ENCODE measurements at places on chromosomes 1 and 21.

DNA sequence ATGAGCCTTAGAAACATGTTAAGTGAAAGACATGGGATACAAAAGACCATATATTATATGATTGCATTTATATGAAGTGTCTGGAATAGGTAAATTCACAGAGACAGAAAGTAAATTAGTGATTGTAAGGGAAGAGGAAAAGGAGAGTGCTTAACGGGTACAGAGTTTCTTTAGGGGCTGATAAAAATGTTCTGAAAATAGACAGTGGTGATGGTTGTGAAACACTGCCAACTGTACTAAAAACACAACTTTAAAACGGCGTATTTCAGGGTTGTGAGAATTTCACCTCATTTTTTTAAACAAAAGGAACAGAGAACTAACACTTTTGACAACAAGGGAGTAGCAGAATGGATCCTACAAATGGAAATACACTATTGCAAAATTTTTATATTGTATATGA lies 13.4 kb downstream of the COP1 start:
- DNase-seq: no peak

DNA sequence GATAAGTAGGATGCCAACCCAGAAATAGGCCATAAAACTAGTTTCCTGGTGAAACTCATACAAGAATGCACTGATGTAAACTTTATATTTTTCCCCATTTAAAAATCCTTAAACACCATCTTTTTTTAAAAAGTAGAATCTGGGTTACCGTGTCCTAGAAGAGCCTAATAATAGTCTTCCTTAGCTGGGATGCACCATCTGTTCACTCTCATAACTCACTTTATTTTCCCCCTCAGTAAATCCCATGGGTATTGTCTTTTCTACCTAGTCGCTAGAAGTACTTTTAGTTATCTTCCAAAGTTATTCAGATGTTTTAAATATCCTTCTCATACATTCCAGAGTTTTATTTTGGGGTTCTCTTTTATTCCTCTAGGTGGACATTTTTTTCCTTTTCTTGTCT lies 250.2 kb downstream of the PLA2G4A start:
- DNase-seq: no peak

GRCh38 chr1:11977625-11978024 lies 2.6 kb upstream of the MFN2 start:
- DNase-seq: no peak

- DNase-seq: no peak
These were observed 29.1 kb downstream of the CHML start for GRCh38 chr1:241611063-241611462.

- no peak for DNase-seq
These were observed 888.2 kb upstream of the CXADR start for GRCh38 chr21:16624479-16625118.

- no peak for DNase-seq
These were observed 130.5 kb downstream of the PPIAL4G start for GRCh38 chr1:148352470-148353053.

- no peak for DNase-seq
These were observed 44.9 kb downstream of the RAB3B start for GRCh38 chr1:51945591-51945990.

DNA sequence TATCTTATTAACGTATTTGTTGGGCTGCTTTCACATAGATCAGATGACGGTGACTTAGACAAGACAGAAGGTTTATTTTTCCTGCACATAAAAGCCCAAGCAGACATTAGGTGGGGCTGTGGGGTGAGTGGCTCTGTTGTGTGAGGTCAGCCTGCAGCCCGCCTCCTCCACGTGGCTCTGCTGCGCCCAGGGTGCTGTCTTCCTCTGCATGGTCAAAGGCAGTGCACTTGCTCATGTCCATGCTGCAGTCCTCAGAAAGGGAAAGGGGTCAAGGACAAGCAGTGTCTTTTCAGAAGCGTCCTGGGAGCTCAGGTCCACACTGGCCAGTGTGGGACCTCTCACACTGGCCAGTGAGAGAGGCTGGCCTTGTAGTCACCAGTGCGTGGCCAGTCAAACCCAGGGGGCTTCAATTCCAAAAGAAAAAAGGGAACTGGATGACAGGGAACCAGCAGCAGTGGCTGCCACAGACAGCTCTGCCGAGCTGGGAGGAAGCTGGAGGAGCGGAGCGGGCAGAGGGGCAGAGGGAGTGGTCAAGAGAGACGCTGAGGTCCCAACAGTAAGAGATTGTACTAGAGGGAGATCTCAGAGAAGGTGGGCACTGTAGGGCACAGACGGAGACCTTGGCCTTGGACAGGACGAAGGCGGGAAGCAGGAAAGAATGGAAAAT lies 35.9 kb upstream of the SLC45A1 start:
- DNase-seq: no peak

DNA sequence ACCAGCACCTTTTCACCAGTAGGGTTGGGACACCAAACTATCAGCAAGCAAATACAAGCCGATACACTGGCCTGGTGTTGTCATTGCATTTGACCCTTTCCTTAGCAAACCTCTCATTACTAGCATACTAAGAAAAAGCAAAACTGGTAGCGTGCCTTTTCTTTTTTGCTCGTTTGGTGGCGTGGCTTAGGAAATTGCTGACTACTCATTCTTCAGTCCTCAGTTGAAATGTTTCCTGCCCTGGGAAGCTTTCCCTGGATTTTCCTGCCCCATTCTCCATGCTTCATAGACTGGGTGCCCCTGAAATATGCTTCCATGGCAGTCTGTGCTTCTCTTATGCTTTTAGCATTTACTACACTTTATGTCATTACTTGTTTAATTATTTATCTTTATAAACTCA lies 42.0 kb downstream of the MTR start:
- DNase-seq: no peak

DNA sequence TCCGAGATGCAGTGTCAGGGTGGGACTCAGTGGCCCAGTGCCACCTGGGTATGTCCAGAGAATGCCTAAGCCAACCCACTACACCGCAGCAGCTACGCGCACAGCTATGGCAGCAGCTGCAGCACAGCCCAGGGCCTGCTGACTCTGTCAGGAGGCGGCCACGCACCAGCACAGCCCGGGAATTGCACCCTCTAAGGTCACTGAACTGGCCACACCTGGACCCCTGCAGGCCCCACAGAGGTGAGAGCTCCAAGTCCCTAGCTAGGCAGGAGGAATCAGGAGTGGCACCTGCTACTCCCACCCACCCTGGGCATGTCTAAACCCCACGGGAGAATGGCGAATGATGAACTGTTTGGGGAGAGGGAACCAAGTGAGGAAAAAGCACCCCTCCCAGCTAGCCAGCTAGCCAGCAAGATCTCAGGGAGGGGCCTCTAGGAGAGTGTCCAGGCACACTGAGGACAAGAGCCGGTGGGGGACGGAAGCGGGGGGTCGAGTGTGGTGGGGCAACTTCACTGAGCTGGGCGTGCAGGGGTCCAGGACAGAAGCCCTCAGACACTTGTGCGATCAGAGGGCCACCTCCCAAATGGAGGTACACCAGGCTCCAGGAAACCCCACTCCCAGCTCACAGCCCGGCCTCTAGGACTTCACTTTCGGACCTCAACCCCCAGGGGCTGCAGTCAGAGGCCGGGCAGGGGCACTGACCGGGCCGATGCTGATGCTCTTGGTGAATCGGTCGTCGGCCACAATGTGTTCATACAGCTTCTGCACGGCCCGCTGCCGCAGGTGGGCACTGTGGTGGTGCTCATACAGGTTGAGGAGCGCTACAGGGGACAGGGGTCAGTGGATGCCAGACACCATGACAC lies 13.9 kb downstream of the LSS start:
- DNase-seq: no peak

DNA sequence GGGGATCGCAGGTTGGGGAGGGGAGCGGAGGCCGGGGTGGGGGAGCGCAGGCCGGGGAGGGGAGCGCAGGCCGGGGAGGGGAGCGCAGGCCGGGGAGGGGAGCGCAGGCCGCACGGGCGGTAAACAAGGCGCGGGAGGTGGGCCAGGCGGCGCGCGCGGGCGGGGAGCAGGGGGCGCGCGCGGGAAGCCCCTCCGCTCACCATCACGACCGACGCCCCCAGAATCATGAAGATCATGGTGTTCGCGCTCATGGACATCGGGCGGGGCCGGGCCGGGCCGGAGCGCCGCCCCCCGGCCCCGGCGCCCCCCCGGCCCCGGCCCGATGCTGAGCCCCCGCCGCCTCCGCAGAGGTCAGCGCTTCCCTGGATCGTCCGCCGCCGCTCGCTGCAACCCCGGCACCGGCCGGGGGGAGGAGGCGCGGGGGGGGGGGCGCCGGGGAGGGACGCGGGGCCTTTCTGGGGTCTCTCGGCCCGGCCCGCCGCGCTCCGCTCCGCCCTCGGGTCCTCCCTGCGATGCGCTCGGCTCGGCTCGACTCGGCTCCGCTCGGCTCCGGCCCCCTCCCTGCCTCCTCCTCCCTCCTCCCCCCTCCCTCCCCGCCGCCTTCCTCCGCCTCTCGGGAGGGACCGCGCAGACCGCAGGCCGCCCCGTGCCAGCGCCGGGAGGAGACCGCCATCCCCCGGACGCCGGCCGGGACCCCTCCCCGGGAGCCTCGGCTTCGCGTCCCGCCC lies at the start of gene TMEM240:
TSS of gene TMEM240 (minus strand) at position 535 of the 728 bp plus-strand sequence. CDS start at position 257, 278 bp downstream.
- peak; percentile 66 for DNase-seq

- no peak for DNase-seq
These were observed 106.9 kb upstream of the LYPLAL1 start for GRCh38 chr1:219066631-219067349.

- DNase-seq: no peak
These were observed 1260.7 kb downstream of the PLA2G4A start for GRCh38 chr1:188089461-188089860.

DNA sequence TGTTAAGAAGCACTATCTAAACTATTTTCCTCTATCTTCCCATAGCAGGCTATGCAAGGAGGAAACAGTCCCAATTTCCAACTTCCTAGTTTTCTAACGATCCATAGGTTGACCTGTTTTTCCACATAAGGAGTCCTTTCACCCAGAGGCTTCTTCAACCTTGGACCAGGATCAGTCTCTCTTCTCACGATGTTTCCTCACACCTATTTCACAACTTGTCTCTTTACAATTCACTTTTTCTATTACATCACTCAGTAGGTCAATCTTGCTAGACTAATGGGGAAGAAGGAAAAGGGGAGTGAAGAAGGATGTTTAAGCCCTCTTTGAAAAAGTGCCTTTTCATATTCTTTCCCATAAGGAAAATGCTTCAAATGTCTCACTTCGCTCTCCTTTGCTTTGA lies 15.9 kb downstream of the PALMD start:
- DNase-seq: no peak

DNA sequence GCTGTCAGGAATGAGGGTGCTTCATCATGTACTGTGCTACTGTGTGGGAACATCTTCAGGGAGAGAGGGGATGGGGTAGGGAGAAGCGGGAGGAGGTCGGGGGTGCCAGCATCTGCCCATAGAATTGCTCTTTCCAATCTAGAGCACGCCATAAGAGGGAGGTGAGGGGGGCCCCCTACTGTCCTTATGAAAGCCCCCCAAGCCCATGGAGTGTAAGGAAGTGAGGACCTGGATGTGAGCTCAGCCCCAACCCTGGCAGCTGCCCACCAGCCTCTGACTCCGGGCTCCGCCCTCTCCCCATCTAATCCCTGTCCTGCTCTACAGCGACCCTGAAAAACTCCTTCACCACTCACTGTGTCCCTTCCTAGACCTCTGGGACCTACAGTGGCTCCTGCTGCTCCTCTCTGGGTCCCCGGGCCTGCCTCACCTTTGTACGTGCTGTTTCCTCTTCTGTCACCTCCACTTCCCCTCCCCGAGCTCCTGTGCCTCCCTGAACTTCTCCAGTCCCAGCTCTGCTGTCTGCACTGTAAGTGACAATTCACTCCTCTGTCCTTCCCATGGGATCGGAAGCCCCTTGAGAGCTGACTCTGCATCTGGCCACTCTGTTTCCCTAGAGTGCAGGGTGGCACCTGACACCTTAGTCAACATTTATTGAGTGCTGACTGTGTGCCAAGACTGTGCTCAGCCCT lies 269.4 kb downstream of the PTPRU start:
- DNase-seq: no peak

- DNase-seq: no peak
These were observed 235.3 kb upstream of the KCNK2 start for GRCh38 chr1:214847071-214847810.

DNA sequence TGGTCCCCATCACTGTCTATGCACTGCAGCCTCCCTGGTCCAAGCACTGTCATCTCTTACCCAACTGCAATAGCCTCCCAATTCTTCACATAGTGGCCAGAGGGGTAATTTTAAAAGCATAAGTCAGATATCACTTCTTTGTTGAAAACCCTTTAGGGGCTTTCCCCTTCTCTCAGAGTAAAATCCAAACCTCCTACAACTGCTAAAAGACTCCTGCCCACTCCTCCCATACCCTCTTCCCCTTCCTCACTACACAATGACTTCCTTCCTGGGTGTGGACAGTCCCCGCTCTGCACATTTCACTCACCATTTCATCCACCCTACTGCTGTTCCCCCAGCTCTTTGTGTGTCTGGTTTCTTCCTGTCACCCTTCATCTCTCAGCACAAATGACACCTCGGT lies 8.3 kb downstream of the MCOLN2 start:
- no peak for DNase-seq

GRCh38 chr1:83999316-83999819 lies 436 bp upstream of the TTLL7 start:
- no peak for DNase-seq

DNA sequence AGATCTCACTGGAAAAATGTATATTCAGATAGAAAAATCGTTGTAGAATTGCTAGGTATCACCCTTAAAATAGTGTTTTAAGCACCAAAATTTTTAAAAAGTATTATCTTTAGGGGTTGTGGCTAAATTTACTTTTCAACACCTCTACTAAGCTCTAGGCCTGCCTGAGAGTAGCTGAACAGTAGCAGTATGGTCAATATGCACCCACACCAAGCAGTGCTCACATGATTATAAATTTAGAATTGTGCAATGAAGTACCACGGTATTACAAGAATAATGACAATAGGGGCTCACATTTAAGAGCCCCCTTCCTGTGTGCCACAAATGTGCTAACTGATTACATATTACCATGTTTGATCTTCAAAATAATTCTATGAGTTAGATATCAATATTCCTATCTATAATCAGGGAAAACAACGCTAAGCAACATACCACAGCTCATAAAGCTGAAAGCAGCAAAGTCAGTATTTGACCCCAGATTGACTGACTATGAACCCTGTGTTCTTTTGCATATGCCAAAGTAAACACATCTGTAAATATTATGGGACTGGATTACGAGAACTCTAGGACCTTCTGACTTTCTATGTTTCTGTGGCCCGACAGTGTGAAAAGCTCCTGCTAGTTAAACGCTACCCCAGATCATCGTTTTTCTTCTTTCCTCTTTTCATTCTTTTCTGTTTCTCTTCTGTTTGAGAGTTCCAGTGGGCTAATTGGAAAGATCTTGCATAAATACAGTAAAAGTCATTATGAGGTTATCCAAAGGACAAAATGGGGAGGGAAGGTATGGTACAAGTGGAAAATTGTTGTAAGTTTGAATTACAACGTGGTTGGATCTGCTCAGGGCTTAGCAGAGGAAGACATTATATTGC lies 201.1 kb upstream of the C1orf87 start:
- no peak for DNase-seq

GRCh38 chr1:203353486-203353885 lies 2.6 kb upstream of the FMOD start:
- no peak for DNase-seq

DNA sequence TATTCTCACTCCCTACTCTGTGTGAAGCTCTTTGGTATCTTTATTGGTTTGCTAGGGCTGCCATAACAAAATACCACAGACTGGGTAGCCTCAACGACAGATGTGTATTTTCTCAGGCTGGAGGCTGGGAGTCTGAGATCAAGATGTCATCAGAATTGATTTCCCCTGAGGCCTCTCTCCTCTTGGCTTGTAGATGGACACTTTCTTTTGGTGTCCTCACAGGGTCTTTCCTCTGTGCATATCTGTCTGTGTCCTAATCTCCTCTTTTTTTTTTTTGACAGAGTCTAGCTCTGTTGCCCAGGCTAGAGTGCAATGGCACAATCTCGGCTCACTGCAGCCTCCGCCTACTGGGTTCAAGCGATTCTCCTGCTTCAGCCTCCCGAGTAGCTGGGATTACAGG lies 71.4 kb upstream of the KCNJ6 start:
- no peak for DNase-seq

Data from neural crest cell (in vitro differentiated cells).